NCI-H2081 treated with DMSO at 0.1 percent for 48 hours (cell line): ENCODE measurements at places on chromosomes 13 and 19.

DNA sequence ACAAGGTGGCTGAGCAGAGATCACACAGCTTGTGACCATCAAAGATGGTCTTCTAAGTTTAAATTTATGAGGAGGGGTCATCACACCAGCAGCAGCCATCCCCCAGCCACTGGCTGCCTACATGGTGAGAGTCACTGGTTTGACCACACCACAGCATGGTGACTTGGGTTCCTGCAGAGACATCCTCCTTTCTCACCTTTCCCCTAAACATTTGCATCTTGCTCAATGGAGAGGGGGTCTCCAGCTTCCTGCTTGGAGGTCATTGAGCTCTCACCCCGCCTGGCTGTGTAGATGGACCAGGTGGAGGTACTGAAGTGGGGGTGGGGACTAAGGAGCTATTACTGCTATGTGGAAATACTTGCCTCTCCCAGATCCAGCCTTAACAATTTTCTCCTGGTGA is 247.6 kb upstream of the ARGLU1 start:
- DNase-seq: no peak

GRCh38 chr13:46630431-46631178 is 77.6 kb downstream of the LRCH1 start:
- no peak for DNase-seq

- peak; percentile 13 for DNase-seq
Observed at GRCh38 chr13:27919659-27919933, 204 bp upstream of the PDX1 start.

- DNase-seq: no peak
Observed at GRCh38 chr19:53905787-53906186, 3.3 kb upstream of the CACNG7 start.

- DNase-seq: no peak
Observed at GRCh38 chr19:55041244-55041626, 3.2 kb upstream of the GP6 start.

DNA sequence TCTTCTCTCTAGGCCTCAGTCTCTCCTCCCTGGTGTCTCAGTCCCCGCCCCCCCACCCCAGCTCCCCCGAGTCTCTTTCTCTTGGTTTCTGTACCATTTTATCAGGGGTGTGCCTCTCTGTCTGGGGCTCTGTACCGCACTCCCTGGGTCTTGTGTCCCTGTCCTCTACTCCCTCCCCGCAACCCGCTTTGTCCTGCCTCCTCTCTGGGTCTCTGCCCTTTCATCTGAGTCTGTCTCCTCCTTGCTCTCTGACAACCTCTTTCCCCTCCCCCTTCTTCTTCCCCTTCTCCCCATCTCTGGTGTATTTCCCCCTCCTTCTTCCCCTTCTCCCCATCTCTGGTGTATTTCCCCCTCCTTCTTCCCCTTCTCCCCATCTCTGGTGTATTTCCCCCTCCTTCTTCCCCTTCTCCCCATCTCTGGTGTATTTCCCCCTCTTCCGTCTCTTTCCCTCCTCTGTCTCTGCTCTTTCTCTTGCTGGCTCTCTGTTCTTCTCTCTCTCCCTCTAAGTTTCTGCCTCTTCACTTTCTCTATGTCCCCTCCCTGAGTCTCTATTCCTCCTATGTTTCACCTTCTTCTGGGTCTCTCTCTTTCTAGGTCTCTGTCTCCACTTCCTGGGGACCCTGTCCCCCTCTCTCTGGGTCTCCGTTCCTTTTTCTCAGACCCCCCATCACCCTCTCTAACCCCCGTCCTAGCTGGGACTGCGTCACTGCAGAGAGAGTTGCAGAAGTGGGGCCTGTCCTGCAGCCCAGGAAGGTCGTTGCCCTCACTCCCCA is 2.2 kb upstream of the KCNC3 start:
- no peak for DNase-seq

GRCh38 chr13:42305503-42305902 is 33.6 kb downstream of the AKAP11 start:
- DNase-seq: no peak

- DNase-seq: no peak
Observed at GRCh38 chr13:111401151-111401550, 80.7 kb downstream of the TEX29 start.
